HFF-Myc (cell line): ENCODE measurements at places on chromosomes 7 and 10.

DNA sequence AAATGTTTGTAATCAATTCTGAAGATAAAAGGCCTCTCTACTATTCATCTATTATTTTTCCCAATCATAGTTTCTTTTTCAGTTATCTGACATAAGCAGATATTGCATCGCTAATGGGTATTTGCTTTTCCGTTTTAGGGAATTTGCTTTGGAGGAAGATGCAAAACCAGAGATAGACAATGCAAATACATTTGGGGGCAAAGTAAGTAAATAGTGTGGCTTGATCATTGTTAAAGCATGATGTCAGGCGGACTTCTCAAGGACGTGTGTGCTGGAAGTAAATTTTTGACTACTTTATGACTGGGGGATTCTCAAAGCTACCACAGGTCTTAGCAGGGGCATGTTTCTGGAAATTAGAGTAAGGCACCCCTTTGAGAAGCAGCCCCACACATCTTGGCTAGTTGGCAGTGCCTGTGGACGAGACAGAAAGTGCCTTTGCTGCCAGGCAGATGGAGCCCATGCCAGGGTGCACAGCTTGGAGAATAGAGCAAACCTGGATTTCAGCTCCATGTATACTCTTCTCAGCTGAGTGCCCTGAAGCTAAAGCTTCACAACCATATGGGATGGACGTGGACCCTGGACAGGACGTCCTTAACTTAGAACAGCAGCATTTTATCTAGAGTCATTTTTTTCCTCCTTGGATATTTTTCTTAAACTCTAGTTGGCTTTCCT is 68.6 kb downstream of the SRI start:
- DNase-seq = no peak

GRCh38 chr7:35747611-35748010 is 52.7 kb upstream of the HERPUD2 start:
- no peak for DNase-seq

- DNase-seq = no peak
Observed at GRCh38 chr7:17680026-17680425, 260.3 kb downstream of the SNX13 start.

DNA sequence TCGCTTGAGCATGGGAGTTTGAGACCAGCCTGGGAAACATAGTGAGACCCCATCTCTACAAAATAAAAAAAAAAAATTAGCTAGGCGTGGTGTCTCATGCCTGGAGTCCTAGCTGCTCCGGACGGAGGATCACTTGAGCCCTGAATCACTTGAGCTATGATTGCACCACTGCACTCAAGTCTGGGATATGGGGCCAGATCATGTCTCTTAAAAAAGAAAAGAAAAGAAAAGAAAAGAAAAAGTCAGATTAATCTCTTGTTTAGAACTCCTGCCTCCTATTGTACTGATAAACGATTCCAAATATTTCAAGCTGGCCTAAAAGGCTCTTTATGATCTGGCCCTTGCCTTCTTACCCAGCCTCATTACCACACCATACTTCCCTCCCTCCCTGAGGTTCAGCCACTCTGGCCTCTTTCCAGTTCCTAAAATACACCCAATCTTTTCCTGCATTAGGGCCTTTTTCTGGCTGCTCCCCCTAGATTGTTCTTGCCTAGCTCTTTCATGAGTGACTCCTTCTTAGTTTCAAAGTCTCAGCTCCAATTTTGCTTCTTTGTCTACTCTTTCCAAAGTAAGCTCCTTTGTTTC is 41.7 kb downstream of the VCL start:
- no peak for DNase-seq

- DNase-seq = no peak
Observed at GRCh38 chr10:132282667-132283603, 24.8 kb downstream of the STK32C start.

DNA sequence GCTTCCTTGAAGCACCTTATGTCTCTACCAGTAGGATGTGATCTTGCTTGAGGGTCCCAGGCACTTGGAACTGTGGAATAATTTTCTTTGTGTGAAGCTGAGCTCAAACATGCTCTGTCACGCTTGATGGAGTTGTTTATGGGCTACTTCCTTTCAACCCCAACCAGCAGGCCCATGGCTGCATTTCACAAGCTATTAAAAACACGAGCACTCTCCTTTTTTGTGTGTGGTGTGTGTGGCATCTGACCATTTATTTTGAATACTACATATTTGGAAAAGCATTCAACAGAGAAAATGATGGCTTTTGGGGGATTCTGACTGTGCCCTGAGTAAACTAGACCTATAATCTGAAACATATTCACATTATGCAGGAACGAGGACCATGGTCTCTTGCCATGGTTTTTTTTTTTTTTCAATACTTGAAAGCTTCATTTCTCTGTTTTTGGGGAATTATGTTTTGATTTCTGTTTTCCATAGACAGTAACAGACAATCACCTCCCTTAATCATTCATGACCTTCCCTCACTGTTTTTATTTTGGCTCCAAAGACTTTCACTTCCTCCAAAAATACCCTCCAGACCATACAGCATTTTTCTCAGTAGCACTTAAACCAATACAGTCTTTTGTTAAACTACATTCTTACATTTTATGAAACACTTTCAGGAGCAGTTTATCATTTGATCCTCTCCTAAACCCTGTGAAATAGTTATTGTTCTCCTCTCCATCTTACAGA is 233.6 kb upstream of the BMPER start:
- no peak for DNase-seq

DNA sequence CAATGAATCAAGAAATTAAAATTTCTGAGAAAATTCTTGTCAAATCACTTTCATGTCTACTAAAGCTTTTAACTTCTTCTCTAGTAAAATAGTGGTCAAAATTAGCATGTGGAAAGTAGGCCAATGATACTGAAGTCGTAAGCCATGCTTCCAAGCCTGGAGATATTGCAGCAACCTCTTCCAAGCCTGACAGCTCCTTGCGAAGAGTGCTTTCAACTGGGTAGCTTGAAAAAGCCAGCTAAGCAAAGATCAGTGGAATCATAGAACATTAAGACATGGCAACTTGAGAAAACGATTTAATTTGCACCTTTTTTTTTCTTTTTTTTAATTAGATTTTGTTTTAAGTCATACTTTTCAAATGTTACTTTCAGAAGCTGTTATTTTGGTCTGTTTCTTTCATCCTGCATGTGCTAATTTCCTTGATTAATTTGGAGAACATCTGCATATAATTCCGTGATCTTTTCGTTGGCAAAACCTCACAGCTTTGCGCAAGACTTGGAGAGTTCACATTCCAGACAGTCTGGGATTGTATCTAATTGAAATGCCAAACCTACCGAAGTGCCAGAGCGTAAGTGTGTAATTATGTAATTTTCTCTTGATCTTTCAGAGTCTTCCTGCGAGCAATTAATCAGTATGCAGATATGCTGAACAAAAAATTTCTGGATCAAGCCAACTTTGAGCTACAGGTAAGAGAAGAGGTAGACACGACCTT is 142.2 kb upstream of the INSYN2A start:
- DNase-seq = no peak
